AG08395 (cell line): ENCODE measurements at places on chromosomes 12 and 14.

DNA sequence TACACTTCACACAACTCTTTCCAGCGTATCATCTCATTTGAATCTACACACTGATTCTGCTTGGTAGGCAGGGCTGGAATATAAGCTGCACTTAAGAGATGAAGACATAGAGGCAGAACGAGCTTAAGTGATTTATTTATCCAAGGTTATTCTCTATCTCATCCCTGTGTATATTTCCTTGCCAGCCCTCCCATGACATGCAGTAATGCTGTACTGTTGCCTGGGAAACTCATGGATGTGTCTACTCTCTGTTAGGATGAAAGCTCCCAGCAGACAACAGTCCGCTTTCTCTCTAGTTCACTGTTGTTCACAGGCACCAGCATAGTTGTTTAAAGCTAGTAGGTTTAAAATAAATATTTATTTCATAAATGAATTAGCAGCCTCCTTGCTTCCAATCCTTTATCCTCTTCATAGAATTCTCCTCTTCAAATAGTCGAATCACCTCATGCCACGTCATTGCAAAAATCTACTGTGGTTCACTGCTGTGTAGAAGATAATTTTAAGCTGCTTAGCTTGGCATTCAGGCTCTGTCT is 25.4 kb downstream of the FGF6 start:
- DNase-seq, result no peak

DNA sequence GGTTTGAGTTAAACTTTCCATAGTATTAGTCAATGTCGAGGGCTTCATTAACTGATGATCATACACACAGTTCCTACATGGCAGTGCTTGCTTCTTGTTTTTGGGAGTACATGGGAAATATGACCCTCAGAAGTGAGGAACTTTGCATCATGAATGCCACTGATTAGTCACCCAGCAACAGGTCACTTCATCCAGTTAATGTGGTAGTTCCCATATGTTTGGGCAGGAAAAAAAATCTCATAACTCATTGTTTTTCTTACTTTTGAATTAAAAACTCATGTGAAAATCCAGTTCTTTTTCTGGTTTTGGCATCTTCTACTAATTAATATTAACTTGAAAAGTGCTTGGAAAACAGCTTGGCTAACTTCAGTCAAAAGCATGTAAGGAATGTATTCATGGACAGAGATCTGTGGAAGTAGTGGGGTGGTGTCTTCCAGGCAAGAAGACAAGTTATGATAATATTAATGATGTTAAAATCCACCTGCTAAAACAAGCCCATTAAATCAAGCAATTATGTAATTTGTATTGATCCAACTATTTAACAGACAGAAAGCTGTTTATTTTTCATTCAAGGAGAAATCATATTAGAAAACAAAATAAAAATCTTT is 309.1 kb upstream of the NAV3 start:
- DNase-seq, result peak; percentile 61

GRCh38 chr12:80909370-80909769 is 28.4 kb downstream of the LIN7A start:
- DNase-seq, result no peak

DNA sequence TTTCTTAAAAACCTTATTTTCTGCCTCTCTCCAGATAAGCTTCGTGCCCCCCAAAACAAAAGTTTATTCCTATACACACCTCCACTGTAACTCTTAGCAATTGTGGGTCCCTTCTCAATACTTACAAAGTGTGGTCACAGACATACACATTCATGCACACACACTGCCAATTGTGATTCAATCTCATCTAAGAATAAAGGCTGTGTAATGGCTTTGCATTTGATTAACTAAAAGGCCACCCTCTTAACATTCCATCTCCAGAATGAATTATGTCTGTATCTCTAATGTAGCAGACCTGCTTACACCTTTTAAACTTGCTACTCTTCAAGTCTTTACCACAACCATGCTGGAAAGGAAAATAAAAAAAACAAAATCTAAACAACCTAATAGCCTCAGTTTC is 49.5 kb downstream of the MYF5 start:
- no peak for DNase-seq

- no peak for DNase-seq
These were observed 59.0 kb upstream of the HIF1A start for GRCh38 chr14:61636291-61636690.

DNA sequence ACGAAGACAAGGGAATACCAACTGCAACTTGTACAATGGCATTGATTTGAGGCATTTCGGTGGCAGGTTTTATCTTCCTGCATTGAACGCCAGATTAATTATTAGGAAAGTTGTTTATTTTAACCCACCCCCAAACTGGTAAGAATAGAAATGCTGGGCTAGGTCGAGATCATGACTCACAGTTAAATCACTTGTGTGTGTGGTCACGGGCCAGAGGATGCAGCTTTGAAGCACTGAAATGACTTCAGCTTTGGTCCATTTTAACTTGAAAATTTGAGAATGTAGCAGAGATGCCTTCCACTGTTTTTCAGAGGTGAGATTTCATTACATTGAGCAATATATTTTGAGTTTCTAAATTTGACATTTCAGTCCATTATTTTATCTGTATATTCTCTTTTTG is 23.6 kb upstream of the KCNH3 start:
- peak; percentile 55 for DNase-seq

GRCh38 chr12:45483571-45483970 is 245.9 kb upstream of the ARID2 start:
- no peak for DNase-seq

- no peak for DNase-seq
These were observed 932.3 kb downstream of the FLRT2 start for GRCh38 chr14:86462193-86462753.

DNA sequence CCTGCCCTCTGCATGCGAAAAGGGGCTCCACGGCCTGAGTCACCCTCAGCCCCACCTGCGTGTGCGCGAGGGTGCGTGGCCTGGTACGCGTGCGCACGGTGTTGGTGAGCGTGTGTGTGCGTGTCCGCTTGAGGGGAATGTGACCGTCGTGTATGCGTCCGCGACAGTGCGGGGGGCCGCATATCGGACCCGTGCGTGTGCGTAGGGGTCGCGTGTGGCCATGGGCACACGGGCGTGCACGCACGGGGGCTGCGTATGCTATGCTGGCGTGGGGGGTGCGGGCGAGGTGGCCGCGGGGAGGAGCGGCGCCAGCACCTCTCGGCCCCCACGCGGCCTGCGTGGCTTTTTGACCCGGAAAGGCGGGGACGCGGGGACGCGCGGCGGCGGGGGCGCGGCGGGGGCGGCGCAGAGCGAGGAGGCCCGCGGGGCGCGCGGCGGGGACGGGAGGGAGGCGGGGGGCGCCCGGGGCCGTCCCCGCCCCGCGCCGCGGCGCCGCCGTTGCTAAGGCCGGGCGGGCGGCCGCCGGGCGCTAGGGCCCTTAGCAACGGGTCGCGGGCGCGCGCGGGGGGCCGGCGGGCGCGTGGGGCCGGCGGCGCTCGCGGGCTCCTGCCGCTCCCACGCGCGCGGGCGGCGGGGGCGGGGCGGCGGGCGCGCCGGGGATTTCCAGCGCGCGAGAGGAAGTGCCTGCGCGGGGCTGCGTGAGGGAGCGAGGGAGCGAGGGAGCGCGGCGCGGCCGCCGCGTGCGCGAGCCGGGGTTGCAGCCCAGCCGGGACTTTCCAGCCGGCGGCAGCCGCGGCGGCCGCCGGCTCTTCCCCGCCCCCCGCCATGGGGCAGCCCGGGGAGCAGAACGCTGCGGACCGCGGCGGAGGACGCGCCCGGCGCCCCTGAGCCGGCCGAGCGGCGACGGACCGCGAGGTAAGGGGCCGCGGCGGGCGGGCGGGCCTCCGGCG is at the start of gene TRAF3:
Gene TRAF3 (plus strand): TSS at position 689 of the 950 bp plus-strand sequence. CDS start 92,753 bp downstream, outside the sequence.
- DNase-seq, result peak; percentile 81

- DNase-seq, result no peak
These were observed 36.0 kb downstream of the SCARB1 start for GRCh38 chr12:124827588-124828184.

- DNase-seq, result peak; percentile 88
These were observed 11.0 kb downstream of the ASB2 start for GRCh38 chr14:93965287-93965821.

GRCh38 chr12:89355243-89356068 is 3.2 kb upstream of the DUSP6 start:
- no peak for DNase-seq

DNA sequence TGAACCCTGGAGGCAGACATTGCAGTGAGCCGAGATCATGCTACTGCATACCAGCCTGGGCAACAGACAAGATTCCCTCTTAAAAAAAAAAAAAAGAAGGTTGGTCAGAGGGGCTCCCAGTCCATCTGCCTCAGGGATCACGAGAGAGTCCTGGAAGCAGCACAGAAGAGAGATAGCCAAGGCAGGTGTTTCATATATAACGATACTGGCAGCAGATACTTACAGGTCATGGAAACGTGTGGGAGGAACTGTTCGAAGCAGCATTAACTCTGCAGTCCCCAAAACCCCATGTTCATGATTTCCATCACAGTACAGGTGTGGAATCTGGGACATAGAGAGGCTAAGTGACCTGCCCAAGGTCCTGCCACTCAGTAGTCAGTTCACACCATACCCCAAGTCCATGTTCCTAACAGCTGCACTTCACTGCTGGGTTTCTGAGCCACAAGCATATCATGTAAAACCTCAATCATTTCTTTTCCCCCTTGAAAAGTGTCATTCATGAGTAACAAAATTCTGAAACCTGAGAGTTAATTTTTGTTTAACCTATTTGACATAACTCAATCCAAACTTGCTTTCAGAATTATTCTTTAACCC is 16.7 kb downstream of the CDK2AP1 start:
- no peak for DNase-seq

GRCh38 chr12:19227190-19227879 is 97.8 kb downstream of the PLEKHA5 start:
- DNase-seq, result no peak

GRCh38 chr14:52268279-52269061 is 972 bp downstream of the PTGDR start:
- DNase-seq, result peak; percentile 18

- no peak for DNase-seq
These were observed 115.8 kb upstream of the CCDC198 start for GRCh38 chr14:57609192-57610075.

DNA sequence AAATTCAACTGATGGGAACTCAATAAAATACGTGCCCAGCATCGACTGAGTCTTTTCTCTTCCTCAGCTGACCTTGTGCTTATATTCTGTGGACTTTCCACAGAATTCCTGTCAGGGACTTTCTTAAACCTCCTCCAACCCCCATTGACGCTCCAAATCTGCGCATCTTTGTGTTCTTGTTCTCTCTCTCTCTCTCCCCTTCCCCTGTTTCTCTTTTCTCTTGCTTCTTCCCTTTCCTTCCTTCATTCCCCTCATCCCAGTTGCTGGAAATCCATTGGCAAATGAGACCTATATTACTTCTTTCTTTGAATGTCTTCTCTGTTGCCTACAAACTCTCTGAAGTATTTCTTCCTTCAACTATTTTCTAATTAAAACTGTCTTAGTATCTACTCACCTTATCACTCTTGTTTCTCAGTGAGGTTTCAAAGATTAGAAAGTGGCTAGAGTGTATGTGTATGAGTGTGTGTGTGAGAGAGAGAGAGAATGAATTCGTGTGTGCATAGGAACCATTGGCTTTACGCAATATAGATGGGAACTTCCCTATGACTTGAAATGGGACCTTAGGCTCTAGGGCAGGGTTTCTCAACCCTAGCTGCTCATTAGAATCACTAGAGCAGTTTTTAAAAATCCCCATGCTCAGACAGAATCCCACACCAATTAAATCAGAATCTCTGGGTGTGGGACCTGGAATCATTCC is 41.8 kb upstream of the DHRS7 start:
- no peak for DNase-seq

DNA sequence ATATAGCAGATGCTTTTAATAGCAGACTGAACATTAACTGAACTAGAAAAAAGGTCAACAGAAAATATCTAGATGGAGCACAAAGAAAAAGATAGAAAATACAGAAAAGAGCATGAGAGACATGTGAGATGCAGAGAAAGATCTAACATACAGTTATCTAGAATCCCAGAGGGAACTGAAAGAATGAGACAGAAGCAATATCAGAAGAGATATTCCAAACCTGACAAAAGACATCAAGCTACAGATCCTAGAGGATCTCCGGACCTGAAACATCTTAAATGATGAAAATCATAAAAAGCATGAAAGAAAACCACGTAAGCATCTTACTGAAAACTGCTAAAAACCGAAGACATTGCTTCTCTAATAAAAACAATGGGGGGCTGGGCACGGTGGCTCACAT is 75.0 kb downstream of the NUMB start:
- DNase-seq, result no peak

DNA sequence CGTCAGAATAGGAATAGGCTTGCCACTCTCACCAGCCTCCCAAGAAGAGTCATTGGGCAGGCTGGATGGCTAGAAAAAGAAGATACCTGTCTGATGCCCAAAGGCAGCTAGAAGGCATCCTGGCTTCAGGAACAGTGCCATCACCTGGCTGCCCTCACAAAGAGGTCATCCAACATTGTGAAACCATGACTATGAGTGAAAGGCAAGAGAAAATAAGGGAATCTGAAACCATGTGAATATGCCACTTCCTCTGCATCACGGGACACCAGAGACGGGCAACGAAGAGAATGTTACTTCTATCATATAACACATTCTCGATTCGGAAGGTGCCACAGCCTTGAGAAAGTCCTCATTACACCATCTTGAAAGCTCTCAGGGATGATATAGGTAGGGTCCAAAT is 182.0 kb downstream of the DAD1 start:
- no peak for DNase-seq

- peak; percentile 76 for DNase-seq
These were observed 184.7 kb downstream of the TMX1 start for GRCh38 chr14:51424561-51425251.

DNA sequence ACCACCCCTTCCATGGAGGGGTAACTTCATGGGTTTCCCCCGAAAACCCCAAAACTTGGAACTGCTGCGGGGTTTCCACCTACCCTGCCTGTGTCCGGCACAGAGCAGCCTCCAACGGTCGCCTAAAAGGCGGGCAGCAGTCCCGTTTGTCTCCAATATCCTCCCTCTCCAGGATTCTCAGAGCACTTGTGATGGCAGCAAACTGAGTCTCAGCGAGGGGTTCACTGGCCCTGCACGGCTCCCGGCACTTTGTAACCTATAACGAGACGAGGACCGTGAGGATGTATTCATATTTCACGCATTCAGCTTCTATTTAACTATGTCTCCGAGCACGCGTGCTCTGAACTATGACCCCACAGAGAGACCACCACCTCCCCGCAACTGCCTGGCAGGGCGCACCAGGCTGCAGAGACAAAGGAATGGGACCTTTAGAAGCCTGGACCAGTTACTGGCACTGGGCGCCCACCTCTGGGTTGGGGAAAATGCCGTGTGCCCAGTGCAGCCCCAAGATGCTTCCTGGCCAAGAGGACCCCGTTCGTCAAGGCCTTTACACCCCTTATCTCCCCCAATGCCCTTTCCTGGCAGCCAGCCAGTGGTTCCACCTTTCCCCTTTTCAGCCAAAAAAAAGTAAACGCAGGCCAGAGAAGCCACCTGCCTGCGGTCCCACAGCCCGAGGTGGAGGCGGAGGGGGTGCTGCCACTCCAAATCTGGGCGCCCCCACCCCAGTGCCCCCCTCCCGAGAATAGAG is 173.1 kb upstream of the RTL1 start:
- DNase-seq, result no peak

- DNase-seq, result no peak
These were observed 288.4 kb downstream of the FBXL14 start for GRCh38 chr12:1305791-1306500.

GRCh38 chr14:104882325-104882973 is 17.4 kb downstream of the CEP170B start:
- DNase-seq, result no peak
